Activated CD8-positive, alpha-beta memory T cell treated with anti-CD3 and anti-CD28 coated beads for 1 hour (primary cell): ENCODE measurements at places on chromosomes 7 and 10.

GRCh38 chr7:105389088-105389650 is 448 bp upstream of the SRPK2 start:
- no peak for DNase-seq

DNA sequence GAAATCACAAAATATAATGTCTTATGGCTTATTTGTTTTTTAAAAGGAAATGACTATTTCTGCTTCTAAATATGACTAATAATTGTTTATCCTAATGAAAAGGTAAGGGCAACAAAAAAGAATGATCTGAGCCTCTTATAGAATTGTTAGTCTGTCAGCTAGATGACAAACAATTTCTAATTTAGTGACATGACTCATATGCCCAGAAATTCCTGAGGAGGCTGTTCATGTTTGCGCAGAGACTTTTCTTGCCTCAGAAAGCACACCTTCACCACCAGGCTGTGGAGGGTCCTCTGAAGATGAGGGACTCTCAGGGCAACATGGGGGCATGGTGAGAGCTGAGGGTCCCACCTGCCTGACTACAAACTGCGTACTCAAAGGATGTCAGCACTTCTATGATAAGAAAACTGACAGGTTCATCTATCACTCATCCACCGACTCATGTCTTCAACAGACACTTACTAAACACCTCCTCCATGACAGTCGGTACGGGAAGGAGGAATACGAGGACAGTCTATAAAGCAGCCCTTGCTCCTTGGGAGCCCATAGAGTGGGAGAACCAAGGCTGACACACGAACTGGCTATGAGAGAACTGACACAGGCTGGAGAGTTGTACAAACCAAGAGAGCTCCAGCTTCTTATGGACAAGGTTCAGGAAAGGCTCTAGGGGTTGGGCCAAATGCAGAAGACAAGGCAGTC is 102.0 kb downstream of the PKD1L1 start:
- no peak for DNase-seq

DNA sequence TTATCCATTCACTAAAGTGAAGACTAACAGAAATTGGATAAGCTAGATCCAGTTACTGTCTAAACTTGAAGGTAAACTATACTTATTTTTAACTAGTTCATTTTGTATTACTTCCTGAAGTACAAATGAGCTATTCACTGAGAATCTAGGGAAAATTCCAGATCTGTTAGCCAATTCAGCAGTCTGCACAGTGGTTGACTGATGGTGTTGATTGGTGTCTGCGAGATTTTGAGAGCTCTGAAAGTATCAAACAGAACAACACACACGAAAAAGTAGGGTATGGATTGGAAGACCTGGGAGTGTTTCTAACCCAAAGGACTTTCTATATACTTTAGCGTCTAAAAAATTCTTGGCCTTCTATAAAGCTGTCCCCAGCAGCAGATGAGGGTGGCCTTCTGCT is 33.6 kb upstream of the AGR2 start:
- DNase-seq = no peak

DNA sequence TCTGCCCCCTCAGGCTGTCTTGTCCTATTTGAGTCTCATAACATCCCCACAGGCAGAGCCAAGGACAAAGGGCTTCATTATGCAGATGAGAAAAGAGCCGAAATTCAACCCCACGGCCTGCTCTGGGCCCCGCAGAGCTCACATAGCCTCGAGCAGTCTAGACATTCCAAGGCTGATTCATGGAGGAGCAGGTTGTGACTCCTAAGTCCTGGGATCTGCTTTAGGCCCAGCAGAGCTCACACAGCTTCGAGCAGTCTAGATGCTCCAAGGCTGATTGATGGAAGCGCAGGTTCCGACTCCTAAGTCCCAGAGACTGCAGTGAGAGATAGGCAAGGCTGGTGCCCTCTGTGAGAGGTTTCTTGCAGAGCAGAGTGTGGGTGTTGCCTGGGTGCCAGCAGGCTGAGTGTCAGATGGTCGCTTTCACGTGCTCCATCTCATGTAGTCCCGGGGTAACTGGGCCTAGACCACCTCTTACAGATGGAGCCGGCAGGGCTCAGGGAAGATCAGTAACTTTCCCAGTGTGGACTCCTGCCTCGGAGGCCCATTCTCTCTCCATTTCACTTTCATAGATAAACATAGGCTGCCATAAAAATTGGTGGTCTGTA is 436.1 kb upstream of the FOXK1 start:
- no peak for DNase-seq

- DNase-seq = no peak
Measured at GRCh38 chr10:103395754-103396066, 565 bp downstream of the ATP5MK start.

DNA sequence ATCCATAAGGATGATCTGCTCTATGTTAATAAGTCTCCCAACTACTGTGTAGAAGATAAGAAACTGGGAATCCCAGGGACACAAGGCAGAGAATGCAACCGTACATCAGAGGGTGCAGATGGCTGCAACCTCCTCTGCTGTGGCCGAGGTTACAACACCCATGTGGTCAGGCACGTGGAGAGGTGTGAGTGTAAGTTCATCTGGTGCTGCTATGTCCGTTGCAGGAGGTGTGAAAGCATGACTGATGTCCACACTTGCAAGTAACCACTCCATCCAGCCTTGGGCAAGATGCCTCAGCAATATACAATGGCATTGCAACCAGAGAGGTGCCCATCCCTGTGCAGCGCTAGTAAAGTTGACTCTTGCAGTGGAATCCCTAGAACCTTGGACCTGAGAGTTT is 10.3 kb downstream of the WNT16 start:
- DNase-seq = no peak

- no peak for DNase-seq
Measured at GRCh38 chr10:16929069-16929468, 111.8 kb upstream of the RSU1 start.

GRCh38 chr7:110007320-110008063 is 1083.4 kb upstream of the LRRN3 start:
- DNase-seq = no peak

GRCh38 chr10:86337121-86337601 is 29.4 kb downstream of the GRID1 start:
- no peak for DNase-seq

GRCh38 chr7:19110776-19111175 is 6.7 kb downstream of the TWIST1 start:
- DNase-seq = no peak

DNA sequence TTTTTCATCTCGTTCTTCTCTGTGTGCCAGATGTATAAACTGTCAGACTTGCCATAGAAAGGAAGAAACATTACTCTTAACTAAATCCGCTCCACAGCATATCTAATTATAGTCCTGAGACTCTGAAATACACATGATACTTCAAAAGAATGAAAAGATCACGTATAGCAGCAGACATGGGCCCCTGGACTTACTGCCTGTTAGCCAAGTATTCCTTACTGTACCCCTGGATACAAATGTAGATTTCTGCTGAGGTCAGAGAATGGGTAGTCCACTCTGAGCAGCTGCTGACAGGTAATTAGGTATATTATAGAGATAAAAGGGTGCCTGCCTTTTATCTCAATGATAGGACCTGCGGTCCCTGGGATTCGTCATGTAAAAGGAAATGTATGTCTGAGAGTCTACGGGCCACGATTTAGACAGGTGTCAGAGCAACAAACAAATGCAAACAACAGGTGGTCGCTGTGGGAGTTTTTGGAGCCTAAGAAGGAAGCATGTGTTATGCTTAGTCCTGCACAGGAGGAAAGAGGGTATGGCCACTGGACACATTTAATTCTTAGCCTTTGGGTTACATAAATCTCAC is 69.4 kb downstream of the VOPP1 start:
- no peak for DNase-seq

GRCh38 chr7:112789453-112789816 is 758 bp downstream of the TMEM168 start:
- DNase-seq = no peak

GRCh38 chr7:2985866-2986265 is 57.8 kb downstream of the CARD11 start:
- no peak for DNase-seq

- DNase-seq = no peak
Measured at GRCh38 chr10:103265717-103266329, 11.1 kb upstream of the INA start.

GRCh38 chr10:28463141-28463540 is 69.8 kb upstream of the WAC start:
- DNase-seq = no peak

- DNase-seq = no peak
Measured at GRCh38 chr7:151427705-151428377, 12.1 kb downstream of the CRYGN start.

DNA sequence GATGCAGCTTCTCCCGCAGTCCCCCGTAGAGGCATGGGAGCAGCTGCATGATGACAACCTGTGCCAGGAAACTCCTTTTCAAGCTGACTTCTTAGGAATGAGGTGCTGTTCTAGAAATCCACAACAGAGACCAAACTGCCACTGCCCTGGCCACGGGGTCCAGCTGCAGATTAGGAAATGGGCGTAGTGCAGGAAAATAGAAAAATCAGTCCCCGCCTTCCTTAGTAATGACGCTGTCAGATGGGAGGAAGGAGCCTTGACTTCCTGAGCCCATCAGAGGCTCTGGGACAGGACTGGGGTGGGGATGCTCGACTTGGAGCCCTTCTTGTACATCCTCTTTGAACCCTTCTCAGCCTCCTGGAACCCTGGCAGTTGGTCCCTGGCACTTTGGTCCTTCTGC is 227.8 kb upstream of the GRB10 start:
- no peak for DNase-seq

DNA sequence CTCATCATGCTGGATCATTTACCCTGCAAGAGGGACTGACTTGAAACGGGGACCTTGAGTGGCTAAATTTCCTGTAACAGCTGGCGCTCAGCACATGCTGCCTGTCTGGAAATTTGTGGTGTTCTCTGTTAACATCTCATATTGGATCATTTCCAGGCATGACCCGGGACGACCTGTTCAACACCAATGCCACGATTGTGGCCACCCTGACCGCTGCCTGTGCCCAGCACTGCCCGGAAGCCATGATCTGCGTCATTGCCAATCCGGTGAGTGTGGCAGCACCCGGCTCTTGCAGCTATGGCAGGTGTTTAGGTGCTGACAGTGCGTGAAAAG is 9.9 kb downstream of the MDH2 start:
- no peak for DNase-seq

DNA sequence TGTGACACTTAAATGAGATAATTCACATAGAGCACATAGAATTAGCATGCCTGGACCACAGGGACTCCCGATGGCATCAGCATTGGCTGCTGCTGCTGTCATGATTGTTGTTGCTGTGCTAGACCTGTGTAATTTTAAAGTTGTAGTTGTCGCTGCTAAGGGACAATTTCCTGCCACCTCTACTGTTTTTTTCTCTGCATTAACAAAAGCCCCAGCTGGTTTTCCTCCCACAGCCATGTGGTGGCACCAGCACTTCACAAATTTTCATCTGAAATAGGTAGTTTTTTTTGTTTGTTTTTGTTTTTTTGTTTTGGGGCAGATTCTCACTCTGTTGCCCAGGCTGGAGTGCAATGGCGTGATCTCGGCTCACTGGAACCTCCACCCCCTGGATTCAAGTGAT is 25.4 kb upstream of the PRXL2A start:
- DNase-seq = no peak

DNA sequence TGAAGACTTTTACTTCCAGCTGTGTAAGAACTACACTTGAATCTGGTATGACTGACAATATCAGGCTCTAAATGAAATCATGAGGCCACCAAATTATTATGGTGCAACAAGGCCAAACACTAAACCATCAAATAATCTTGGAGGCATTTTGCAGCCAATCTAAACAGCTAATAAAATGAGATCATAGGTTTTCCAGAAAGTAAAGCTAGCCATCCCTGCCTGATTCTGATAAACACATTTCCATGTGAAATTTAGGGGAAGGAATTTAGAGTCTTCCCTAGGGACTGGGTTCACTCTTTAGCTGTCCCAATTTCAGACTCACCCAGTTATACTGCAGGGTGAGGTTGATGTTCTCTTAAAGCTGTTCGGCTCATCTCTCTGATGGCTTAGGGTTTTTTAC is 190.3 kb upstream of the TMEM196 start:
- DNase-seq = no peak

GRCh38 chr7:157276091-157276561 is 60.7 kb upstream of the DNAJB6 start:
- DNase-seq = no peak

- no peak for DNase-seq
Measured at GRCh38 chr10:58516119-58516518, 3.4 kb downstream of the BICC1 start.

DNA sequence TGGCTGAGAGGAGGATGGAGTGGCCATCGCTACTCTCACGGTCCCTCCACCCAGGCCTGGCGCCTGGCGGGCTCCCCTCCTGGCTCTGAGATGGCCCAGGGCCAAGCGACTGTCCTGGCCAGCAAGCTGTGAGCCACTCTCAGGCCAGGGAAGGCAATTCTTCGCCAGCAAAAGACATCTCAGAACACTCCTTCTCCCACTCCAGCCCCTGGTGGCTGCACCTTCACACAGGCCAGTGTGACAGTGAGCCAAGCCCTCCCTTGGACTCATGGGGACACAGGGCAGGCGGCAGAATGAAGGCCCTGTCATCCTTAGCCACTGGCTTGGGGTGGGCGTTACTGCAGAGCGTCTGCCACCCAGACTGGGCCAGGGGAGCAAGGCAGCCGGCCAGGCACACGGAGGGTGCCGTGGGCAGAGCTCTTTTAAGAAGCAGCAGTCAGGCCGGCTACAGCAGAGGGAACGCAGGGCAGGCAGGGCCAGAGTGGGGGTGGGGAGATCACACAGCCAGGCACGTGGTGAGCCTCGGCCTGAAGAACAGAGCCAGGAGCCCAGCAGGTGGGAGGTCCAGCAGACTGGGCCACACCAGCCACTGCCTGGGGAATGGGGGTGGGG is 14.4 kb downstream of the STK32C start:
- DNase-seq = no peak

DNA sequence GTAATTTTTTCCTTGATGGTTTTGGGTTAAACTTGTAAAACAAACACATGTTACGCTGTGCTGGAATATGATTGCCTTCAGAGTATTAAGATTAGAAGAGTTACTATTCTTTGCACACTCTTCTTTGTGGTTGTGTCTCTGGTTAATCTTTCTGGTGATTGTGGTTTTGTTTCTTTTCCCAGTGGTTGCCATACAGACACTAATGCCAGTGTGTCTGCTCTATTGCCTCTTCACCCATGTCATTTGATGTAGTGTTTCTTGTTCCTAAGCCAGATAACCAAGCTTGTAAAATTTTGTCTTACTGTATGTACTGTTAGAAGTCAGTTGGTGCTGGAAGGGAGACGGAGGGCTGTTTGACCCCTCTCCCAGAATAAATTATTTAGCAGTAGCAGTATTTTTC is 124.8 kb downstream of the PHTF2 start:
- DNase-seq = no peak

DNA sequence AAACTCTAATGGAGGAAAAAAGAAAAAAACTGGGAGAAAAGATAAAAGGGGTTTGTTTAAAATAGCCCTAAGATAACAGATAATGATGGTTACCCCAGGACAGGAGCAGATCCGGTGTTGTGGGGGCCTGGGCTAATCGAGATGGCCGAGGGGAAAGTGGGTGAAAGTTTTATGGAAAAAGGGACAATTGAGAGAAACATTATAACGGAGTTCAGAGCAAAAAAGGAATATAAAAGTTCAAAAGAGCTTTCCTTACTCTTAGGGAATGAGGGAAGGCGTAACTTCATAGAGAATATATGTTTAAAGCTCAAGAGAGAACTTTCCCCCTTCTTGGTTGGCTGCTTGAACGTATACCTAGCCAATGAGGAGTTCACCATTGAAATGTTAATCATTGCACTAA is 131.4 kb downstream of the BAMBI start:
- DNase-seq = no peak

GRCh38 chr10:79905322-79906314 is 43.3 kb downstream of the SFTPD start:
- no peak for DNase-seq

- DNase-seq = no peak
Measured at GRCh38 chr10:12340937-12341336, 8.4 kb upstream of the CAMK1D start.

- DNase-seq = no peak
Measured at GRCh38 chr10:11434324-11434723, 177.1 kb downstream of the USP6NL start.
